ENCODE measurements at places on chromosomes 16 and 17.

DNA sequence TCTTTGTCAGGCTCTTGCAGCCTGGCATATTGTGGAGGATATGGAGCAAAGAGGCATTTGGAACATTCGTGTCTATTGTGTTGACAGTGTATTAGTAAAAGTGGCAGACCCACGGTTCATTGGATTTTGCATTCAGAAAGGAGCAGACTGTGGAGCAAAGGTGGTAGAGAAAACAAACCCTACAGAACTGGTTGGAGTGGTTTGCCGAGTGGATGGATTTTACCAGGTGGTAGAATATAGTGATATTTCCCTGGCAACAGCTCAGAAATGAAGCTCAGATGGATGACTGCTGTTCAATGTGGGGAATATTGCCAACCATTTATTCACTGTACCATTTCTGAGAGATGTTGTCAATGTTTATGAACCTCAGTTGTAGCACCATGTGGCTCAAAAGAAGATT is 44.5 kb downstream of the EFCAB13 start:
- DNase-seq, result no peak

DNA sequence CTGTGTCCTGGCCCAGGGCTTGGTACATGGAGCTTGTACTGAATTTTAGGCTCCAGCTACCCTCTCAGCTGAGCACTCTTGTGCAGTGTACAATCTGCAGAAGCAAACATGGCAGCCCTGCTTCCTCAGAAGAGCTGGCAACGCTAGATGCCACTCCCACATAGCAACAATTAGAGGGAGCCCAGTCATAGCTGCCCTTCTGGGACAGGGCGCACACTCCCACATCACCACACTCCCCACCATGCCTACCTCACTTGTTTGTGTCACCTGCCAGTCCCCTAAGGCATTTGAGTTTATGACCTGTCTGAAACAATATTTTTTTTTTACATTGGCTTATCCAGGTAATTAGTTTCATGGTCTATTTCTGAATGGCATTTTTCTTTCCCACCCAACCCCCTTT is 72.3 kb downstream of the C17orf67 start:
- no peak for DNase-seq

DNA sequence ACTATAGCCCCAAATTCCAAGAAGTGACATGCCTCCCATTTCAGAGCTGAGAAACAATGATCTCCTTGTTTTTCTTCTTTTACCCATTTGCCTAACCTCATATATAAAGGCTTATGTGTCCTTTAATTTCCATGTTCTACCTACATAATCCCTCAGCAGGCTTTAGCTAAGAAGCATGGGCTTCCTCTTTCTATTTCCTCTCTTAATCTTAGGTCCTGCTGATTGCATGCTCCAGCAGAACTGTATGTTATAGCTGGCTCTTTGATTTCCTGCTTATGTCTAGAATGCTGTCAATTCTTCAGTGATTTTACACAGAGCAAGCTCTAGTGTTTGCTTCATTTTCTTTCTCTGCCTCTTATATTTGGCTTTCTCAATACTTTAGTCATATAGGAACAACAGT is 151.7 kb upstream of the COX10 start:
- no peak for DNase-seq

DNA sequence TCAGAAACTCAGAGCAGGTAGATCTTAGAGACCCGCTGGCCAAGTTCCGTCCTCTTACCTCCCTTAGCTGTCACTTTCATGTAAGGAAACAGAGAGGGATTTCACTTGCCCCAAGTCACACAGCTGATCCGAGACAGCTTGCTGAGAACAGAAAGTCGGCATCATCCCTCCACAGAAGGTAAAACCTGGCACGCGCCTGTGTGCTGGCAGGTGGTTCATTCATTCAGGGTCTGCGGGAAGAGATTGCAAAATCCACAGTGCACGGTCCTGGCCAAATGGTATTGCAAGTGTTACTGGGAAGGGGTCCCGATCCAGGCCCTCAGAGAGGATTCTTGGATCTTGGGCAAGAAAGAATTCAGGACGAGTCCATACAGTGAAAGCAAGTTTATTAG is 139.4 kb upstream of the RPH3AL start:
- DNase-seq, result no peak

GRCh38 chr16:14566599-14566998 is 63.5 kb downstream of the PARN start:
- DNase-seq, result no peak

DNA sequence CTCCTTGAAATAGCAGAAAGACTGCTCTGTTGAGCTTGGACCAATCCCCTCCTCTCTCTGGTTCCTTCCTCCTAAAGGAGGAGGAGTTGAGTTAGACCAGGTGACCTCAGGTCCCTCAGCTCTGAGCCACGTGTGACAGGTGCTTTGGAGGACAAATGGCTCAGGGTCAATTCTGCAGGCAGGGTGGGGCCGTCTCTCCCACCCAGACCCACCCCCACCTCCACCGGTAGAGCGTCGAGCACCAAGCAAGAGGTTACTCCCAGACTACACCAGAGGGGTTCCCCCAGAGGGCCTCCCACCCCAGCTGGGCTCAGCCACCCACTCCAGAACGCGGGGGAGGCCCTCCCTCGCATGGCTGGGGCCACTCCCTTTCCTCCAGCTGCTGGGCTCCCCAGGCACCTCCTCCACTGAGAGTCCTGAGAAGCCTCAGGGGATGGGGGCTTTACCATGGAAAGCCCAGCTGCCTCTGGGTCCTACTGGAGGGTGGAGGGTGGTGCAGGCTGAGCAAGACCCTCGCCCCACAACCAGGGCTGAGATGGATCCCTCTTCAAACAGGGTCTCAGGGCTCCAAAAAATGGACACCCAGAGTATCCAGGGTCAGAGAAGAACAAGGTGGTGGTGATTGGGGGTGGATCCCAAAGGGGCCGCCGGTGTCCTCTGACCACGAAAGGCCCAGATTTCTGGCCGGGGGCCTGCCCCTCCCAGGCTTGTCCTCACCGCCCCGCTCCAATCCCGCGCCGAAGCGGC is 7.6 kb downstream of the MYO1C start:
- DNase-seq, result peak; percentile 28

- DNase-seq, result no peak
Observed at GRCh38 chr17:77821114-77821513, 137.4 kb upstream of the TNRC6C start.

- no peak for DNase-seq
Observed at GRCh38 chr16:25093208-25094061, 18.1 kb upstream of the LCMT1 start.

- DNase-seq, result no peak
Observed at GRCh38 chr16:83308414-83308813, 499.4 kb upstream of the HSBP1 start.

GRCh38 chr17:45370949-45371413 is 54.2 kb upstream of the MAP3K14 start:
- no peak for DNase-seq

- peak; percentile 54 for DNase-seq
Observed at GRCh38 chr16:81448154-81449131, 3.8 kb downstream of the CMIP start.
